Naive thymus-derived CD4-positive, alpha-beta T cell (primary cell): ENCODE measurements at places on chromosomes 6 and 20. TPM values are rescaled to one million over a fixed set of nuclear protein-coding genes. Genes with fewer than 3 reads are reported as not detected.
A peak's percentile ranks its signal among the peaks of the same experiment; 100 is the strongest.

Gene ANKRD66
- total RNA-seq: not detected

Gene TRDN
- total RNA-seq: not detected

Gene FAM217B
- 45.3 TPM for total RNA-seq

Gene EYA4
- not detected for total RNA-seq

Gene BLCAP
- total RNA-seq: 94.7 TPM

Gene AVP
- total RNA-seq: not detected

Gene LAMA4
- total RNA-seq: not detected

Gene GSTA2
- total RNA-seq: not detected

DNA sequence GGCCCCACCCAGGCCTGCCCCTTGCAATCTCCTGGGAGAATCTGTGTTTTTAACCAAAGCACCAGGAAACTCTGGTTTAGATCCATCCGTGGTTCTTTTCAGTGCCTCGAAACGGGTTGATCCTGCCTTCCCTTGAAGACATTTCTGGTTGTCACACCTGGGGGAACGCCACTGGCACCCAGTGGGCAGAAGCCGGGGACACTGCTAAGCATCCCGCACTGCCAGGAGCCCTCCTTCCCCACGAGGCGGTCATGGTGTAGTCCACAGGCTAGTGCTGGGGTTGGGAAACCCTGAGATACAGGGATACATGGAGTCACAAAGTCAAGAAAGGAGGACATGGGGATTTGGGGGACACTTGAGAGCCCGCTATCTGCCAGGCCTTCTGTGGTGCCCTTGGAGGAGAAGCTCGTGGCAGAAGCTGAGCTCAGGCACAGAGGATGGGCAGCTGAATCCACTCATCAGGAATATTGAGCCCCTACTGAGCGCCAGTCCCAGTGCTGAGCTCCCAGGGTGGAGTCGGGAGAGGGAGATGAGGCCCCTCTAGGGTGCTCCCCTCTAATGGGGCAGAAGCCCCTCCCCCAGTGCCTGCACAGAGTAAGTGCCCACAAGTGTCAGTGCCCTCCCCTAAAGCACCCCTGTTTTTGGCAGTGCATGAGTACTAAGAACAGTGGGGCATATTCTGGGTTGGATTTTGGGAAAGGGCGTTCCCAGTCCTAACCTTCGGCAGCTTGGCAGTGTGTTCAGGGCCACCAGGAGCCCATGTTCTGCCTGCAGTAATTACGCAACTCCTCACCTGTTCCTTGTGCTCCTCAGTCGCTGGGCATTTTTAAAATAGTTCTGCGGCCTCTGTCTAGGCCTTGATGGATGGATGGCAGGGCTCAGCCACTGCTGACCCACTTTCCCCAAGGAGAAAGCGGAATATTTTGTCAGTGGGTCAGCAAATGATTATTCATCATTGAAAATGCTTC is 25.6 kb upstream of the PHACTR3 start:
- no peak for DNase-seq

- no peak for DNase-seq
These were observed 488.5 kb upstream of the BTBD3 start for GRCh38 chr20:11429168-11429567.

GRCh38 chr6:12952318-12952717 is 235.8 kb downstream of the PHACTR1 start:
- no peak for DNase-seq

- no peak for DNase-seq
These were observed 1274.9 kb upstream of the GJE1 start for GRCh38 chr6:140857739-140858380.

- DNase-seq: peak; percentile 0
These were observed 15.4 kb upstream of the STMND1 start for GRCh38 chr6:17086469-17086868.

- peak; percentile 18 for DNase-seq
These were observed 73.9 kb downstream of the AHI1 start for GRCh38 chr6:135423649-135424128.

DNA sequence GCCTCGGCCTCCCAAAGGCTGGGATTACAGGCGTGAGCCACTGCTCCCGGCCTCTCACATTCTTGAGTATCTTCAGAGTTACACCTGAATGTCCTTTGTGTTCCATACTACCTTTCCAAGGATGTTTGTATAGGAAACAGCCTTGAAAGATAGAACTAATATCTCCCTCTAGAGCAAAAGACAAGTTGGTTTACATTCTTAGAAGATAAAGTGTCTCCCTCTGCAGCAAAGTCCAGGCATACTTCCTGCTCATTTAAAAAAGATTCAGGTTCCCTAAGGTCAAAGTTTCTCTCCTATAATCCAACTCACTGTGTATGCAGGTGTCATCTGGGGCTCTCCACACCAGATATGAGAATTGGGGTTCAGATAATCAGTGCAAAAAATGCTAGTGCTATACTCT is 224.4 kb downstream of the TPBG start:
- no peak for DNase-seq

- no peak for DNase-seq
These were observed 7.1 kb downstream of the UQCC2 start for GRCh38 chr6:33704215-33705066.

- DNase-seq: no peak
These were observed 296.7 kb downstream of the CDH26 start for GRCh38 chr20:60254901-60255411.

DNA sequence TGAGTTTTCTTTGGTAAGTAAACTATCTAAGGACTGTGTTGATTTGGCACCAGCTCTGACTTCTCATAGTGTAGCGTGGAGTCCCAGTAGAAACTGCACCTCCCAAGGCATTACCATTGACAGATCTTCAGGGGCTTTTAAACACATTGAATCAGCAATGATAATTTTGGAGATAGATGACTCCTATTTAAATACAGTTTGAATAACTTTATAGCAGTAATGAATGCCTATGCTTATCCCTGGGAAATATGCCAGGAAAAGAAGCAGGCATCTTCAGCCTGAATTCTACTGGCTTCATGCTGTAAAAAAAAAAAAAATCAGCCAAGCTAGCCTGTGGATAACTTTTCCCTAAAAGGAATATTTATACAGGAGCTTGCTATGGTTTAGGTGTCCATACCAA is 895.9 kb downstream of the EYS start:
- DNase-seq: no peak

GRCh38 chr6:79353226-79353625 is 118.7 kb upstream of the HMGN3 start:
- no peak for DNase-seq

DNA sequence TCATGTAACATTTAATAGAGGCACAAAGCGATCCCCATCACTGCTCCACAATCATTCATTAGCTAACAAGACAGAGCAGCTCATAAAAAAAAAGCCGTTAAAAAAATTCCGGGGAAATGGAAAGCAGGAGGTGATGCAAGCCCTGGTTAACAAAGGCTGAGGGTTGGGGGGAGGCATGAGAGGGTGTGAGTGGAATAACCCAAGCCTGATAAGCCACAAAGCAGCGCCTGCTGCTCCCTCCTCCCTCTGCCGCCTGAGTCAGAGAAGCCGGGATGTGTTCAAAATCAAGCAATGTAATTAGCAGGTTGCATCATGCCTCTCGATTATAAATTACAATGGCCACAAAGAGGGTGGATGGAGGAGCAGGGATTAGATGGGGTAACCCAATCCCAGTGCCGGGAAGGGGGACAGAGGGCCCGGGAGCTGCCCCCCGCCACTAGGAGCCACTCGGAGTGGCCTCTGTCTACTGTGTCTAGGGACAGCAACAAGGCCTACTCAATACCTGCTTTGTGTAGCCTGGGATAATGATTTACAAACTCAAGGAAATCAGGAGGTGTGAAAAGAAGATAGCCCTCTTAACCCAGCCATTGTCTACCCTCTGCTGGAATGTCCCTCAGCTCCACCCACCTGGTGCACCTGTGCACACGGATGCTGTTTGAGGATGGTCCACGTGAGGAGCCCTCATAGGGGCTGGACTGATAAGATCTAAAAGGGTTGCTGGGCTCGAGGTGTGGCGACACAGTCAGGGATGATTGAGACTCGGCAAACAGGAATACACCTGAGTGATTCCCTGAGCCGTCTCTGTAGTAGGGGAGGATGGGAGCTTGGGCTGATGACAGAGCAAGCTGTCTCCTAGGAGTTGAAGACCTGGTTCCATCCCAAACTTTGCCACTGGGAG is 156.9 kb downstream of the VEGFA start:
- DNase-seq: no peak

DNA sequence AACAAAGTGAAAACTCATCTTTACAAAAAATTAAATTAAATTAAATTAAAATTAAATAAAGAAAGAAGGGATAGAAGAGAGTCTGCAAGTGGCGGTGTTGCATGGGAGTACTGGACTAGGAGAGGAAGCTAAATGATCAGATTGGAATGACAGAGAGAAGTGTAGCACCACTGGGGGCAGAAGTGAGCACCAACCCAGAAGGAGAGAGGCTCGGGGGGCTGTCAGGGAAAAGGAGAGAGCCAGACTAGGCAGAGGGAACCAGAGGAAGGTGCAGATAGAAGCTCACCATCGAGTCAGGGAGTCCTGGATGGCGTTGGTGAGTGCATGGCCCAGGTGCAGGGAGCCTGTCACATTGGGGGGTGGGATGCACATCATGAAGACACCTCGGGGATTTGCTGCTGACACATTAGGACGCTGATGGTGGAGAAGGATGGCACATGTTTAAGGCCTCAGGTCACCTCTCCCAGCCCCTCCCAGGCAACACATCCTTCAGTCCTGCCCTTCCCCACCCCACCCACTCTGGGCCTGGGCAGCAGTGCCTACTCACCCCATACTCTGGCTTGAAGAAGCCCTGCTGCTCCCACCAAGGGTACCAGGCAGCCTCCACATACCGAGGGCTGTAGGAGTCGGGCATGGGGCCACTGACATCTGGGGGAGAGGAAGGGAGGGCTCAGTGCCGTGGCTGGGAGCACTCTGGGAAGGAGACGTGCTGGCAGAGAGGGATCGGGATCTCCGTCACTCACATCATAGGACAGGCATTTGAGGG is 4.0 kb downstream of the VARS1 start:
- no peak for DNase-seq

DNA sequence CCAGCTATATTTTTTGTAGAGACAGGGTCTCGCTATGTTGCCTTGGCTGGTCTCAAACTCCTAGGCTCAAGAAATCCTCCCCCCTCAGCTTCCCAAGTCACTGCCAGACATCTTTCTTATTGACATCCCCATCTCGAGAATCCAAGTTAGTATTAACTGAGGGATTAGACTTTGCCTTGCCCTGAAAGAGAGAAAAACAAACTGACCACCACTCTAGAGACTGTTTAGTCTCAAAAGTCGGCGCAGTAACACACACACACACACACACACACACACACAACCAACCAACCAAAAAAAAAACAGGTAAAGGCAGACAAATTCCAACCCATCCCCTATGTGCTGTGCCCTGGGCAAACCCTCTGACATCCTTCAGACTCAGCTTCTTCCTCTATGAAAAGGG is 27.2 kb upstream of the PNPLA1 start:
- DNase-seq: no peak

DNA sequence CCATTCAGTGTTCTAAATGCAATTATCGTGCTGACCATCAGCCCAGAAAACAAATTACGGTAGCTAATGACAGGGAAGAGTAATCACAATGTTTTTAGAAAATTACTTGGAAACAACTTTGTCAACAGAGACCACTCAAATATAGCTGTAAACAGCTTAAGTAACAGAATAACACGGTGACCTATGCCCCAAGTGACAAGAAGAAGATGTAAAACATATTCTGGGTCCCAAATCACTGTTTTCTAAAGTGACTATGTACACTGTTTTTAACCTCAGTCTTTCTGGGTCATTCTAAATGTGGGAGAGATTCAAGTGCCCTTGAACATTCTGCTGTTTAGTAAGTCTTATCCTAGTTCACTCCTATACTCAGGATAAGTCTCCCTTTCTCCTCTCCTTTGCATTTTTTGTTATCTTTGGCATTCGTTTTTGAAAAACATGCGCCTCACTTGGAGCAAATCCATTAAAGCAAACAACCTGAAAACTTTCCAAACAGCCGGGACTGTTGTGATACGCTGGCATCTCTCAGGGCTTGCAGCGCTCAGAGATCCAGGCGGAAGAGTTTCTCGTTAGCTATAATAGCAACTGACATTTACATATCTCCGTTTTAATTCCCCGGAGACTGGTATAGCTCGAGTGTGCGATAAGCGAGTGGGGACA is 114.5 kb upstream of the SOX4 start:
- no peak for DNase-seq

- no peak for DNase-seq
These were observed 1359.4 kb upstream of the GJE1 start for GRCh38 chr6:140773276-140773675.

- no peak for DNase-seq
These were observed 57.6 kb upstream of the TIAM2 start for GRCh38 chr6:154937306-154938220.

DNA sequence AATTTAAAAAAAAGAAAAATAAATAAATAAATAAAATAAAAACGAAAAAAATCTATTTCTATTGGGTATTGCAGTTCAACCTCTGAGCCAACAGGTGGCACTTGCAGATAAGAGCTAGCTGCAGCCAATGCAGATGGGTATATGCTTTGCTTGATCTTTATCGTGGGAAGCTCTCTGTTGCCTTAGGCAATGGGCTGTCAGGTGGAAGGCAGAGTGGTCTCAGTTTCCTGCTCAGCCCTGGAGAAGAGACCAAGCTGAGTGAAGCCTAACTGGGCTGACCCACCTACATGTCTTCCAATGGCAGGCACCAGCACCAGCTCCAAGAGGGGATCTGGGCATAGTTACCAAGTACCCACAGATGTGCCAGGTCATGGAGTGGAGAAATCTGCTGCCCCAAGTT is 95.0 kb downstream of the AK9 start:
- peak; percentile 35 for DNase-seq

DNA sequence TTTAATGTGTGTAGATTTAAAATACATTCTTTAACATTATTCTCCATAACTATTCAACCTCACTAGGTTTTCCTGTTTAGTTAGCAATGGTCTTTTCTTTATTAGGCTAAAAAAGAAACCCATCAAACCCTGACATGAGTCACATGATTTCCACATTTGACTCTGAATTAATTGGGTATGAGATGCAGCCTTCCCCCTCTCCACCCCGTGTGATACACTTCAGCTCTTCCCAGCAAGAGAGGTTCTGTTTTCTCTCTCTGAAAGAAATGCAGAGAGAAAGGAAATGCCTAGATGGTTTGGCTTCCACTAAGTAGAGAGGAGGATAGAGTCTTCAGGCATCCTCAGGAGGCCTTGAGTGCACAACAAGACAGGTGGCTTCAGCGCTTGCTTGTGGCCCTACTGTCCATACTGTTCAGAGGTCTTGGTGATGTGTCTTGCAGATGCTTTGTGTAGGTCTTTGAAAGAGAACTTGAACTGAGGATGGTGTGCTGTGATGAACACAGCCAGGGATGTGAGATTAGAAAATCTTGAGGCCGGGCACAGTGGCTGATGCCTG is 17.3 kb downstream of the FARS2 start:
- no peak for DNase-seq

- DNase-seq: no peak
These were observed 24.4 kb upstream of the EDN1 start for GRCh38 chr6:12265791-12266190.

DNA sequence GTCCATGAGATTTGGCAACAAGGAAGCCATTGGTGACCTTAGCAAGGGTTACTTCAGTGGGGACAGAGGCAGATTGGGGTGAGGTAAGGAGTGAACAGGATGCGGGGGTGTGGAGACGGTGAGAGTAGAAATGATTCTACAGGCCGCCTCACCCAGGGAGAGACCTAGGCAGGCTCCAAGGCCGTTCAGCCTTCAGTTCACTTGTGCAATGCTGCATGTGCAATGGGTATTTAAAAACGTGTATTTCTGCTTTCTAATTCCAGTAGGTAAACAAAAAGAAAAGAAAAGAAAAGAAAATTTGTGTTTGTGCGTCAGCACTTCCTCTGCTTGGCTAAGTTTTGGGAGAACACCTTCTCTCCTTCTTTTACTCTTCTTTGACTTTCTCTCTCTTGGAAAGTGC is 56.8 kb downstream of the BANF2 start:
- DNase-seq: no peak

GRCh38 chr6:90454836-90455427 is 131.9 kb downstream of the MAP3K7 start:
- no peak for DNase-seq
